ENCODE measurements at places on chromosomes 1 and 21.

GRCh38 chr1:112144733-112145426 is 155.4 kb upstream of the KCND3 start:
- DNase-seq: no peak

GRCh38 chr1:6317098-6317760 is 56.3 kb upstream of the GPR153 start:
- no peak for DNase-seq

DNA sequence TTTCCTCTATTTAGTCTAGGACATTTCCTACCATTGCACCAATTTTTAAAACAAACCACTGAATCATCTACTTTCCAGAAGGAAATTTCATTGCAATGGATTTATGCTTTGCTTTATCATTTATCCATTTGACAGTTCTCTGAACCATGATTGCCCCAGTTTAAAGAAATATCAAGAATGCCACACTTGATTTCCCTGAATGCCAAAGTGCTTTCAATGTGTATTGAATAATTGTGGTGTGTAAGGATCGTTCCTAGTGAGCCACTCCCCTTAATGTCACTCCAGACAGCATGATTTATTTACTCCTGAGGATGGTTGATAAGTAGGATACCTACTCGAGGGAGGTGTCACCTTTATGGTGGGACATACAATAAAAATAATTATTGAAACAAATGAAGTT is 169.6 kb downstream of the RYR2 start:
- no peak for DNase-seq

DNA sequence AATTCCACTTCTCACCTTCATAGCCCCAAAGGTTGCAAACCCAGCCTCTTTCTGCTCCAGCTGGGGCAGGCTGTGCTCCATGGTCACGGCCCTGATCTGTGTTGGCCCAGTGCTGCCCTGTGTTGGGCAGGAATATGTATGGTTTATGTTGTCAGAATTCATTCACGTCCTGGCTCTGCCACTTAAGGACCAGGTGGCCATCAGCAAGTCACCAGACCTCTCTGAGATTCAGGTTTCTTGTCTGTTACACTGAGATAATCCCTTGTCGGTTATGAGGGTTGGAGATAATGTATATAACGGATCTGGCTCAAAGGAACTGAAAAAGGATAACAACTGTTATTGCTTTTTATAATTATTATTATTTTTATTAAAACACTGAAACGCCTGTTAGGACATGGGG is 39.1 kb upstream of the SELENON start:
- no peak for DNase-seq

DNA sequence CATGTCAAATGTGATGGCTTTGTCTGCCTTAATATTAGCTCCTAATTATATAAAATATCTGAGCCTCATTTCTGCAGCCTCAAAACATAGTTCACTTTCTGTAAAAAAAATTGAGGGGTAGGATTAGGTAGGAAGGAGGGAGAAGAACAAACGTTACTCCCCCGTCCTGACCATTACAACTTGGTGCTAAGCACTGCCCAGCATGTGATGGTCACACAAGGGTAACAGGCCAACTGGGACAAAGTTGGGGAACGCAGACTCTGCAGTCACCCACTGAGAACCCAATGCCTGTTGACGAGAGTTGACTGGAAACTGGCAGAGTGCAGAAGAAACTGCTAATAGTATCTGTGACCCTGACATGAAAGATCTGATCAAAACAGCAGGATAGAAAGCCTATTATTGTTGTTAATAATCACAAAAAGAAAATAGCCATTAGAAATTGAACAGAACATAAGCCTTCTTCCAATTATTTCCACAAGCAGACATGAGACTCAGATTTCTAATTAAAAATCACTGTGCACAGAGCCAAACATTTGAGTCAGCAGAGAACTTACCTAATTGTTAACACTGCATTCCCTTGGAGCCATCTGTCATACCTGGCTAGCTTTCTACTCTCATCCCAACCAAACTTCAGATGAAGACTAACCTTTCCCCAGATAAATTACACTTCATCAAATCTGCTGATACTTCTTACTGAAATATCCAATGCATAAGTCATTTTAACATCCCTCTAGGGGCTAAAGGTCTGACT is 5.5 kb downstream of the SORT1 start:
- no peak for DNase-seq

DNA sequence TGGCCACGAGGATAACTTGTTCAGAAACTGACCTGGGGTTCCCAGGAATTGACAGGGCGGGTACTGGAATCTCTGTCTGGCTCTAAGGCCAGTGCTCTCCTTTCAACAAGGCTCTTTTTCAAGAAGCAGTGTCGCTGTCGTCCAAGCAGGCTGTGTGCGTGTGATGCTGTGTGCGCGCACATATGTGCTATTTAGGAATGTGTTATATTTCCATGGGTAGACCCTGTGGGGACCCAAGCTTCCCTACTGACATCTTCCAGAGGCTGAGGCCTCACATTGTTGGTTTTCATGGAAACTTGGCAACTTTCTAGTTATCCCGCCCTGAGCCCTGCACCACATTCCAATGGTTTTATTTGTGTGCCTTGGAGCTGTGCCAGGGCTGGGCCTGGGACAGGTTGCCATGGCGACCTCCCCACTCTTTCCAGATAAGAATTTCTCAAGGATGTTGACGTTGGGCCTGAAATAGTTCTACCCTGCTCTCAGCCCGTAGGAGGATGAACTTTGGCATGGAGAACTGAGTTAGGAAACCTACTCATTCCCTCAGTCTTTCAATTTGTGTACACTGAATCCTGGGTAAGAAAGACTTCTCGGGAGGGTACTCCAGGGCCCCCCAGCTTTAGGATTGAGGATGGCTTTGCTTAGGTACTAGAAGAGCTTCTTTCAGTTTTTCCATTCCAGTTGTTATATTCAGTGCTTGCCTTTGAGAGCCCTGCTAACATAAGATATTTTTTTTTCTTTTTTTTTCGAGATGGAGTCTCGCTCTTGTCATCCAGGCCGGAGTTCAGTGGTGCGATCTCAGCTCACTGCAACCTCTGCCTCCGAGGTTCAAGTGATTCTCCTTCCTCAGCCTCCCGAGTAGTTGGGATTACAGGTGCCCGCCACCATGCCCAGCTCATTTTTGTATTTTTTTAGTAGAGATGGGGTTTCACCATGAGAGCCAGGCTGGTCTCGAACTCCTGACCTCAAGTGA is 38.8 kb upstream of the SRSF10 start:
- peak; percentile 60 for DNase-seq

GRCh38 chr21:28485301-28486022 is 507.2 kb downstream of the LTN1 start:
- no peak for DNase-seq
